ENCODE measurements at places on chromosomes 6 and 20.

DNA sequence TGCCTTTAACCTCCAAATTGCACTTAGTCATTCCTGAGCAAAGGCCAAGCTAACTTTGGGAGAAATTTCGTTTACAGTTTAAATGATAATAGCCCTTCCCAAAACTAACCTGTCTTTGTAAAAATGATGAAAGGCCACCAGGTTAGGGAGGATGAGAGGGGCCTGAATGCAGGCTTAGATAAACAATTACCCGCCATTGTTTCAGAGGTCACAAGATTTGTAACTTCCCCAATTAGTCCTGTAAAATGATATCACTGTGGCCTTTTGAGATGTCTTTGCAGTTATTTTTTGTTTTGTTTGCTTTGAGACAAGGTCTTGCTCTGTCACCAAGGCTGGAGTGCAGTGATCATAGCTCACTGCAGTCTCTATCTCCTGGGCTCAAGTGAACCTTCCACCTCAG, 26.3 kb downstream of the GNL1 start:
- DNase-seq: no peak

DNA sequence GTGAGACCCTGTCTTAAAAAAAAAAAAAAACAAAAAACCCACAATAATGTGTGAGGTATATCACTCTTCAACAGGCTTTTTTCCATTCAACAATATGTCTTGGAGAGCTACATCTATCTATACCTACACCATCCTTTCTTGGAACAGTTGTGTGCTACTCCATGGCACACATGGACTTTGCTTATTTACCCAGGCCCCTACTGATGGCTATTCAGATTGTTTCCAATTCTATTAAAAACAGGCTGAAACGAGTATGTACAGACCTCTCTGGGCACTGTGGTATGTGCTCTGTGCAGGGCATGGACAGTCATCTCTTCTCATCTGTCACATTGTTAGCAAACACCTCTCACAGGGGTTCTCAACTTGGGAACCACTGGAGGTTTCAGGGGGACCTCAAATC, 28.1 kb downstream of the MRPL14 start:
- DNase-seq: no peak

DNA sequence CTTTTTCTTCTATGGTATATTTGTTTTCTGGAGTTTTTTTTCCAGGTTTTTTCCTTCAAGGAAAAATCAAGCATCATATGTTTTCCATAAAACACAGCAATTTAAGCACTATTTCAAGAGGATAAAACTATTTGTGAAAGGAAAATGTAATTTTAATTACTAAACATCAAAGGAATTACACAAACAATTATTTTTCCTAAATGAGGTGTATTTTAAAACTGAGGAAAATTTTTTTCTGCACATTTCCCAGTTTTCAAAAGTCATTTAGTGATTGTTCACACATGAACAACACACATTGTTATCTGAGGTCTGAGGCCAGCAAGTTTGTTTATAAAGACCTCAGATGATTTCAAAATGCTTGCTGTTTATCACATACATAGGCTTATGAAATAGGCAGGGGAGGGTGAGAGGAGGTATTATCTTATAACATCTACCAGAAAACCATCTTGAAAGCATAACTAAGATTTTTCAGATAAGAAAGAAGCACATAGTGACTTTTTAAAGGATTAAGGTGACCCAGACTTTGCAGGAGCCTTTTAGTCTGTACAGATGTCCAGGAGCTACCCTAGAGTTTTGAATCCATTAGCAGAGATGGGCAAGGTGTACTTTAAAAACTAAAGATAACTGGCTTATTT, 381.6 kb downstream of the GJA1 start:
- no peak for DNase-seq

GRCh38 chr6:134826889-134827737, 122.8 kb downstream of the ALDH8A1 start:
- no peak for DNase-seq

GRCh38 chr20:44497761-44498160, 22.1 kb downstream of the TTPAL start:
- DNase-seq: no peak

DNA sequence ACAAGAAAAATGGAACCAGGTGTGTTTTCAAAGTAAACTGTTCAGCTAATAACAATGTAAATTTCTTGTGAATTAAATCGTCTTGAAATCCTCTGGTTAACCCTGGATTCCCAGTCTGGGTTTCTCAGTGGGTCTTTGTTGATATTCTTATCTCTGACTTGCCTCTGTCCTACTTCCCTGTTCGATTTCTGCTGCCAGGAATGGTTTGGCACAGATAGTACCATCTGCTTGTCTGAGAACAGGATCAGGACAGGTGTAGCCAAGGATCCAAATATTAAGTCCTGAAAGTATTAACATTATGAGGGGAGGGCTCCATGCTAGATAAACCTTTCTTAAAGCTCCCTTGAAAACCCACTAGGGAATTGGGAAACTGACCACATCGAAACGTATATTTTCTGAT, 30.1 kb downstream of the ARFGEF2 start:
- DNase-seq: no peak
